Activated CD8-positive, alpha-beta memory T cell treated with anti-CD3 and anti-CD28 coated beads for 1 hour (primary cell): ENCODE measurements at places on chromosomes 6 and 20.

DNA sequence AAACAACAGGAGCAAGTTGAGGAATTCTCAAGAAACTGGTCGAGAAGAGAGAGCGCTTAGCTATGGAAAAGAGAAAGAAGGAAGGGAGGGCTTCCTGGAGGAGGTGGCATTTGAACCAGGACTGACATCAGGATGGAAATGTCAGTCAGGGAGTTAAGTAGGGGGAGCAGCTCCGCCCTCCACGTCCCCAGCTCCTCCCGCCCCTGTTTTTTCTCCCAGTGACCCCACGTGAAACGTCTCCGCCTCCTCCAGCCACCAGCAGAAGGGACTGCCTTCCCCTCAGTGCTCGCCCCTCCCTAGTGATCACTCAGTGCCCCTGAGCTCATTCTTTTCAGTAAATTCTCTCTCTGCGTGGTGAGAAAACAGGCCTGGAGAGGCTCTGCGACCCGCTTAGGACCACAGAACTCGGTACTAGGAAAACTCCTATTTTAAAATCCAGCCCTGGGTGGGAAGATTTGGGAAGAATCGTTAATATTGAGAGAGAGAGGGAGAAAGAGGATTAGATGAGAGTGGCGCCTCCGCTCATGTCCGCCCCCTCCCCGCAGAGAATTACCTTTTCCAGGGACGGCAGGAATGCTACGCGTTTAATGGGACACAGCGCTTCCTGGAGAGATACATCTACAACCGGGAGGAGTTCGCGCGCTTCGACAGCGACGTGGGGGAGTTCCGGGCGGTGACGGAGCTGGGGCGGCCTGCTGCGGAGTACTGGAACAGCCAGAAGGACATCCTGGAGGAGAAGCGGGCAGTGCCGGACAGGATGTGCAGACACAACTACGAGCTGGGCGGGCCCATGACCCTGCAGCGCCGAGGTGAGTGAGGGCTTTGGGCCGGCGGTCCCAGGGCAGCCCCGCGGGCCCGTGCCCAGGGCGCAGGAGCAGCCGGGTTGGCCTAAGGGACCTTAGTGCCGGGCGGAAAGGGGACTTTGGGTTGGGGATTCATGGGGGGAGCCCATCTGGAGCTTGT is 4.6 kb downstream of the HLA-DPB1 start:
- no peak for DNase-seq

DNA sequence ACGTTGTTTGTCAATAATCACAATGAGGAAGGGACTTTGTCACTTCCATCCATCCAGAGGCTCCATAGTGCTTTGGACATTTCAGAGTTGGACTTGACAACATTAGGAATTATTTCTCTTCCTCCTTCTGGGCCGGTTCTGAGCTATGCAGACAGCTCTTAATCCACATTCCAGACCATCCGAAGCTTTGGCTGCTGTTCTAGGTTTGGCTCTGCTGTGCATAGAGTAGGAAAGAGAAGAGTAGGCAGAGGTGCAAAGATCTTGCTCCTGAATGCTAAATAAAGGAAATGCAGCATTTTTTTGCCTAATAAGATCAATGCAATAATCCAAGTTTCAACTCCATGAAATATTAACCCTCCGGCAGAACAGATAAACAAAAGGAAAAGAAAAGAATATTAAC is 251.8 kb upstream of the PRND start:
- no peak for DNase-seq

DNA sequence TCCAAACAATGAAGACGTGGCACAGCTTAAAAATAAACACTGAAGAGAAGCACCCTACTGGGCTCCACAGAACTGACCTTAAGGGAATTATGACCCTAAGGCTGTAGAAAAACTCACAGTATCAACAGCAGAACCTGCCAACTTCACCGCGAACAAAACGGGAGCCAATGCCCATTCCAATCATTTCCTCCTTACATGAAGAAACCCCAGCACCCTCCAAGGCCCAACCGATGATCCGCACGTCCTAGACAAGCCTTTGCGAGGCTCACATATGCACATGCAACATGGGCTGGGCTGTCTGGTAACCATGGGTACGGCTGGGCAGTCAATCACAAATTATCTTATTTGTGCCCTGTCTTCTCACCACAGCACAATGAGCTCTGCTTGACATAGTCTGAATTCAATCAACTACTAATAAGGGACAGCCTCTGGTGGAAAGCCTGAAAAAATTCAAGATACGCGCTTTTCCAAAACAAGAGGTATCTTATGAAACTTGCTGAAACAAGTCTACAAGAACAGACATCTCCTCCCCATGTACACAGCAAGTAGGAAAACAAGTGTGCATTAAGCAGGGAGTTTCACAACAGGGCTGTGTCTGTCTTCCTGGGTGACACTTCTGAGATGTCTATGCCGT is 1.7 kb downstream of the DIDO1 start:
- no peak for DNase-seq

DNA sequence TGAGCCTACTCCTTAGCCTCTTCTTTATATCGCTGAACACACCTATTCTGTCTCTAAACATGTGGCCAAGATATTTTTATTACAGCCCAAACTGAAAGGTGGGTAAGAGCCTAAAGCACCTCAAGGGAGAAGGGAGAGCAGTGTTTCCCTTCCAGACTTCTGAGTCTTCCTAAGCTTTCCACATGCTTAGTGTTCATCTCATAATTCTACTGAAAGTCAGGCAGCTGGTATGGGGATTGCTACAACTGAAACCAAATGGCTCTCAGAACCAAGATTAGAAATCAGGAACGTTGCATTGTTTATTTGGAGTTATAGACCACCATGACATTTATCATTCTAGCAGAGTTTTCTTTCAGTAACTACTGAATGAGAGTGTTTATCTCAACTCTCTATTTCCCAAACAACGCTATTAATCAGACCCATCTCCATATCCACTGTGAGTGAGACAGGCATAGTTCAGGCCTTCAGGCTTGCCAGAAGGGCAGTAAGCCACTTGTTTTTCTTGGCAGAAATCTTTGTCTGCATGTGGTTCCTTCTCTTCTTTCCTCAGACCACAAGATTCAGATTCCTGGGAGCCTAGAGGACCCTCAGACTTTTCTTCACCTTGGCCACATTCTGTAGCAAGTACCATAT is 22.8 kb downstream of the VGLL2 start:
- DNase-seq = no peak

- no peak for DNase-seq
Observed at GRCh38 chr6:62615366-62616015, 329.5 kb upstream of the KHDRBS2 start.

DNA sequence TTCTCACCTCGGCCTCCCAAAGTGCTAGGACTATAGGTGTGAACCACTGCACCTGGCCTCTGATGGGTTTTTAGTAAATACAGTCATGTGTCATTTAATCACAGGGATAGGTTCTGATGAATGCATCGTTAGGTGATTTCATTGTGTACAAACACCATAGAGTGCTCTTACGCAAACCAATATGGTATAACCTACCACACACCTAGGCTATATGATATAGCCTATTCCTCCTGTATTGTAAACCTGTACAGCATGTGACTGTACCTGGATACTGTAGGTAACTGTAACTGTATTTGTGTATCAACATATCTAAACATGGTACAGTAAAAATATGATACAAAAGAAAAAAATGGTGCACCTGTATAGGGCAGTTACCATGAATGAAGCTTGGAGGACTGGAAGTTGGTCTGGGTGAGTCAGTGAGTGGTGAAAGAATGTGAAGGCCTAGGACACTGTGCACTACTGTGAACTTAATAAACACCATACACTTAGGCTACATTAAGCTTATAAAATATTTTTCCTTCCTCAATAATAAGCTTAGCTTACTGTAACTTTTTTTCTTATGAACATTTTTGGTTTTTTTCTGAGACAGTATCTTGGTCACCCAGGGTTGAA is 10.0 kb downstream of the BICRAL start:
- DNase-seq = no peak

GRCh38 chr6:14791526-14791925 is 454.3 kb upstream of the JARID2 start:
- no peak for DNase-seq

- DNase-seq = no peak
Observed at GRCh38 chr6:168956141-168956838, 297.4 kb downstream of the THBS2 start.

DNA sequence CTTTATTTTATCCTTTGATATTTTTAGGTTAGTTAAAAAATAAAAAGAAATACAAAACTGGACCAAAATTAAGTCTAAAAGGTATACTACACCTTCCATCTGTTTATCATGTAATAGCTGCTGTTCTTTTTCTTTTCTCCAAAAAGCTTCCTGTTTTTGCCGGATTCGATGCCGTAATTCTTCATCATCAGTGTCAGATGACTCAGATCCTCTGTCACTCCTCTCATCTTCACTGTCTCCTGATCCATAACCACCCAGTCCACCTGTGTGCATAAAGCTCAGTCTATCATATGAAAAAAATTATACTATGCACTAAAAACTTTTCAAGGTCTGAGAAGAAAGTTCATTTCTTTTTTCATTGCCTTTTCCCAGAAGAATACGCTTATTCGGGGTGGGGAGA is 8.5 kb upstream of the COQ3 start:
- DNase-seq = no peak

DNA sequence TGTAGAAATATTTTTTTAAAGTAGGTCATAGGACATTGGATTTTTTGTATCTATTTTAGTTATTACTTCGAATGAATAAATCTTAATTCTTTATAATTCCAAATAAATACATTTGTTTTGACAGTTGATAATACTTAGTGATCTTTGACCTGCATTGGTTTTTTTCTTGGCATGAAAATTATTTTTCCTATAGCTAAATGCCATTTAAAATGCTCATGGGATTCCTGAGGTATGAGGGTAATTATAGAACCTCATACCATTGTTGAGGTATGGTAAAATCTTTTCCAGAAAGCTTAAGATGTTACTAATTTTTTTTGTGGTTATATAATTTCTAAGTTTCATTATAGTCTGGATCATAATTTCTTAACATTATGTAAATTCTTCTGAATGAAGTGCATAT is 8.3 kb downstream of the PM20D2 start:
- no peak for DNase-seq

DNA sequence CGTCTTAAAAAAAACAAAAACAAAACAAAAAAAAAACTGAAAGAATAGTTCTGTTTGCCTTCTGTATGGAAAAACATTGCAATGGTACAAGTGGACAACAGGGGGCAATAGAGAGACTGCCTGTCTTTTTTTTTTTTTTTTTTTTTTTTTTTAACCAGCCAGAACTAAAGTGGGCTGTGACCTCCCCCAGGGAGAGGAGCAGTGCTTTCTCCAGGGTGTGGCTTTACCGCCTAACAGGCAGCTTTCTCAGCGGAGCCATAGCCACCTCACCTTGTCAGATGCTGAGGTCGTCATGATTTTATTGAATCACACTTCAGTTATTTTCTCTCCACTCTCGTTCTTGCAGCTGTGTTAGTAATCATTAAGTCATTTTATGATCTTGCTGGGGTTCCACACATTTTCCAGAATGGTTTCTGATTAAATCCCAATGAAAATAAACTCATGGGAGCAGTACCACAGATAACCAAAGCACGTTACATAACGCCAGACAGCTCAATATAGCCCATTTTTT is 78.4 kb downstream of the GMPR start:
- no peak for DNase-seq

- no peak for DNase-seq
Observed at GRCh38 chr6:163860287-163861081, 446.0 kb downstream of the QKI start.

GRCh38 chr6:142408409-142408808 is 106.6 kb downstream of the ADGRG6 start:
- DNase-seq = no peak

- no peak for DNase-seq
Observed at GRCh38 chr6:76004202-76004601, 68.3 kb downstream of the IMPG1 start.

- DNase-seq = no peak
Observed at GRCh38 chr20:3276680-3277015, 37.7 kb upstream of the SLC4A11 start.
